ENCODE measurements at places on chromosomes 5 and 9.

- no peak for DNase-seq
Measured at GRCh38 chr5:124713595-124713994, 32.8 kb downstream of the ZNF608 start.

- no peak for DNase-seq
Measured at GRCh38 chr5:159448-160172, 31.7 kb upstream of the LRRC14B start.

DNA sequence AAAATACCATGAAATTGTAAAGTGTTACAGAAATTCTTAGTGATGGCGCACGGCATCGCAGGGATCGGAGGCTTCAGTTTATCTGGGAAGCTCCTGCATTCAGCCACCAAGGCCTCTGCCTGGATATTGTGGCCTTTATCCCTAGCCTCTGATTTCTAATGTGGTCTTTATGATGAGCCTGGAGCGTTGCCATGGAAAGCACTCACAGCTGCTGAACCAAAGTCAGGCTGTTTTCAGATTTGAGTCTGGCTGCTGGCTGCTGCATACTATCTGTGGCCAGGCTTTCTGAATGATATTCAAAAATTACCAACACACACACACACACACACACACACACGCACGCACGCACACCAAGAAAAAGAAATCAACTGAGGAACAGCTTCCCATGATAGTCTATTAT, 101.1 kb upstream of the ZNF366 start:
- DNase-seq, result no peak

DNA sequence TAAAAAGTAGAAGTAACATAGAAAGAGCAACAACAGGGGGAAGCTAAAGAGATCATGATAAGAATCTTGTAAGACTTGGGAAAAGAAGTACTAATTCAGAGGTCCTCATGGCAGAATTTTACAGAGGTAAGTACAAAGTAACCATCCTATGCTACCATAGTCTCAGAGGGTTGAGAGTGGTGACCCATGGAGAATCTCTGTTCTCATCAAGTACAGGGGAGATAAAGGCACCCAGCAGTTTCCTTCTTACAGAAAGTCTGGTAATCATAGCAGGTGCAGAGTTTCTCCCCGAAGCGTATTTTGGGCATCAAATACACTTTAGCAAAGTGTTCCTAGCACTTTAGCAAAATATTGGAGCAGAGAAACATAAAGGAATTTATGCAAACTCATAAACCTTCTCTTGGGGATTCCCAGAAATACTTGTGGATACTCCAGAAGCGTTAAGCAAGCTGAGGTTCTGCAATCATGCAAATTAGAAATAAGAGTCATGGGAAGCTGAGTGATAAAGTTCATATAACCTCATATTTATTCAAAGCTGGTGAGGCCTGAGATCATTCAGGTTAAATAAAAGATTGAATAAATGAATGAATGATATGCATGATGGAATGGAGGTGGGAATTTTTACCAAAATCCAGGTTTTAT, 101.0 kb upstream of the SMC2 start:
- DNase-seq, result no peak

GRCh38 chr5:56190497-56190896, 42.6 kb downstream of the ANKRD55 start:
- DNase-seq, result no peak

- no peak for DNase-seq
Measured at GRCh38 chr5:91211997-91212713, 171.0 kb downstream of the ARRDC3 start.

- no peak for DNase-seq
Measured at GRCh38 chr5:62977661-62978060, 399.0 kb downstream of the LRRC70 start.

DNA sequence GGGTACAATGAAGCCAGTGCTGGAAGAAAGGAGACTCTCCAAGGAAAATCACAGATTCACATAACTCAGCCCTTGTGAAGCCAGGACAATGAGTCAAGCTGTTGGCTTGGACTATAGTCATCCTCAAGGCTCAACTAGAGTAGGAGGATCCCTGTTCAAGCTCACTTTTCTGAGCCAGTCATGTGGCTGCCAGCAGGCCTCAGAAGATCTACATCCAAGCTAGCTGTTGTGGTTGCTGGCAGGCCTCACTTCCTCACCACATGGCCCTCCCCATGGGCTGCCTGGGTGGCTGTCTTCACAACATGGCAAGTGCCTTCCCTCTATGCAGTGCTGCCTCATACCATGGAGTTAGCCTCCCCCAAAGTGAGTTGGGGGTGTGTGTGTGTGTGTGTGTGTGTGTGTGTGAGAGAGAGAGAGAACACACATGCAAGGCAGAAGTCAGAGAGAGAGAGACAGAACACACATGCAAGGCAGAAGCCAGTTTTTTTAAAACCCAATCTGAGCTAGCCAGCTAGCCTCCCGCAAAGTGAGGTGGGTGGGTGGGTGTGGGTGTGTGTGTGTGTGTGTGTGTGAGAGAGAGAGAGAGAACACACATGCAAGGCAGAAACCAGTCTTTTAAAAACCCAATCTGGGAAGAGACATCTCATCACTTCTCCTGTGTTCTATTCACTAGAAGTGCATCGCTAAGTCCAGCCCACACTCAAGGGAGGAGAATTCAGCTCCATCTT, 17.1 kb downstream of the SCAI start:
- DNase-seq, result peak; percentile 61

GRCh38 chr9:127741831-127742434, 6.8 kb upstream of the TOR2A start:
- DNase-seq, result no peak

DNA sequence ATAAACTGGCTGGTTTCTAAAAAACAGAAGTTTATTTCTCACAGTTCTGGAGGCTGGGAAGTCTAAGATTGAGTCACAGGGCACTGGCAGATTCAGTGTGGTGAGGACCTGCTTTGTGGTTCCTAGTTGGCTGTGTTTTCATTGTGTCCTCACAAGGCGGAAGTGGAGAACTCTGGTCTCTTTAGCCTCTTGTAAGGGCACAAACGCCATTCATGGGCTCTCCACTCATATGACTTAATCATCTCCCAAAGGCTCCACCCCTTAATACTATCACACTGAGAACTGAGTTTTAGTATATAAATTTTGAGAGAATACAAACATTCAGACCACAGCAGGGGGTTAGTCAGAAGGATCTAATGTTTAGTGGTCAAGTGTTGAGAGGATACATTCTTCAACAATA, 208.2 kb downstream of the SEC61B start:
- no peak for DNase-seq

DNA sequence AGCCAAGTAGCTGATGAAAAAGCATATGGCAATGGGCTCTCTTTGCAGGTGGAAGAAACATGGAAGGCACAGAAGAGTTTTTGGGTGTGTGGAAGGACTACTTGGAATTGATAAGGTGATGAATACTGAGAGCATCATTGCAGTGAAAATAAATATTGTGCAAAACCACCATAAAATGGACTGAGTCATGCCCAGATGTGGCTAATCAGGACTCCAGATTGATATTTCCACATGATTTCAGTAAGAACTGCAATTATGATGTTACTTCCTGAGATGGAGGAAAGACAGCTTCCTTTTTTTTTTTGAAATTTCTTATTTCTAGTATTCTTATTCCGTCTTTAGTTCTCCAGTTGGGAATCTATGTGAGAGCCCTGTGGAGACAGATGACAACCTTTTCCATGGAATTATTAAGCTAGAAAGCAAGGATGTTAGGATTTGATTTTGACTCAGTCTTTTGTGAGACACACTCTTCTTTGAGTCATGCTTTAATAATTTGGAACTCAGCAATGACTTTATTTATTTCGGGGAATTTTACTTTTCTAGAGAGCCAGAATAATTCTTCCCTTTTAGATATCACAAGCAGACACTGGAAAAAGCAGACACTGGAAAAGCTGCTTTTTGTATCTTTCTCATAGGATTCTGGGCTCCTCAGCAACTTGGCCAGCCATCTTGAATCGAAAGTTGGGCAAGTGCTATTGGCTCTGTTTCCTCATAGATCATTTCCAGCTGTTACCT, 94.2 kb upstream of the VCAN start:
- DNase-seq, result no peak

DNA sequence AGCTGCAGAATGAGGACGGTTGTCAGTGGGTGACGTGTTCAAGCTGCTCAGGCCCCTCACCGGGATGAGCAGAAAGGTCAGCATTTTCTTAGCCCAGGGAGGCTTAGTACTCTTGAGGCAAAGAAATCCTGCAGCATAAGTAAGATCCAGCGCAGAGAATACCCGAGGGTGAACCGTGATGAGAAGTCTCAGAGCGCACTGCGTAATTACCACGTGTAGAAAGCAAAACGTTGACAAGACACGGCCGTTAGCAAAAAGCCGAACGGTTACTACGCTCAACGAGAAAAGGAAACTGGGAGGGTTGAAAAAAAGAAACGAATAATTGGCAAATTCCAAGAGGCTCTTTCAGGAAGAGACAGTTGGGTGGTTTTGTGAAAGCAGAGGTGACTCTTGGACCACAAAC, 104.0 kb downstream of the COL23A1 start:
- DNase-seq, result no peak

DNA sequence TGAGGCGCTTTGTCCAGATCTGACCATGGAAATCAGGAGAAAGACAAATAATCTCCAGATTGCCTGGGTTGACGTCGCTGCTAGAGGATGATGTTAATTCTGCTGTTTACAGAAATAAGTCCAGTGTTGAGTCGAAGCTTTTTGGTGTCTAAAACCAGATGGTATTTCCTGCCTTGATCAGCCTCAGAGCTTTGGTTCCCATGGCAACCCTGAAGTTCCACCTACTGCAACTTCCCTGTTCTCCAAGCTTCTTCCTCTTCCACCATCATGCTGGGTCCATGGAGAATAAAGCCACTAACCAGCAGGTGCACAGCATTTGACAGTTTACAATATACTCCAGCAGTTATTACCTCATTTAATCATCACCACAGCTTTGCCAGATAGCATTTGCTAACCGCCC, 18.0 kb upstream of the GABBR2 start:
- DNase-seq, result no peak

GRCh38 chr9:134178768-134179551, 14.6 kb upstream of the RNU6ATAC start:
- DNase-seq, result no peak

GRCh38 chr9:37449862-37450632, 15.2 kb downstream of the ZBTB5 start:
- no peak for DNase-seq

DNA sequence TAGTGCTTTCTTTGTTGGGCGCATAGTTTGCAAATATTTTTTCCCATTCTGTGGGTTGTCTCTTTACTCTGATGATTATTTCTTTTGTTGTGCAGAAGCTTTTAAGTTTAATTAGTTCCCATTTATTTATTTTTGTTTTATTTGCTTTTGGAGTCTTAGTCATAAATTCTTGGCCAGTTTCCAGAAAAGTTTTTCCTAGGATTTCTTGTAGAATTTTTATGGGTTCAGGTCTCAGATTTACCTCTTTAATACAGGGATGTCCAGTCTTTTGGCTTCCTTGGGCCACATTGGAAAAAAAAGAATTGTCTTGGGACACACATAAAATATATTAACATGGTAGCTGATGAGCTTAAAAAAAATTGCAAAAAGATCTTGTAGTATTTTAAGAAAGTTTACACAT, 122.0 kb downstream of the WDR70 start:
- DNase-seq, result no peak

- DNase-seq, result no peak
Measured at GRCh38 chr9:98311541-98311940, 56.1 kb upstream of the TBC1D2 start.

DNA sequence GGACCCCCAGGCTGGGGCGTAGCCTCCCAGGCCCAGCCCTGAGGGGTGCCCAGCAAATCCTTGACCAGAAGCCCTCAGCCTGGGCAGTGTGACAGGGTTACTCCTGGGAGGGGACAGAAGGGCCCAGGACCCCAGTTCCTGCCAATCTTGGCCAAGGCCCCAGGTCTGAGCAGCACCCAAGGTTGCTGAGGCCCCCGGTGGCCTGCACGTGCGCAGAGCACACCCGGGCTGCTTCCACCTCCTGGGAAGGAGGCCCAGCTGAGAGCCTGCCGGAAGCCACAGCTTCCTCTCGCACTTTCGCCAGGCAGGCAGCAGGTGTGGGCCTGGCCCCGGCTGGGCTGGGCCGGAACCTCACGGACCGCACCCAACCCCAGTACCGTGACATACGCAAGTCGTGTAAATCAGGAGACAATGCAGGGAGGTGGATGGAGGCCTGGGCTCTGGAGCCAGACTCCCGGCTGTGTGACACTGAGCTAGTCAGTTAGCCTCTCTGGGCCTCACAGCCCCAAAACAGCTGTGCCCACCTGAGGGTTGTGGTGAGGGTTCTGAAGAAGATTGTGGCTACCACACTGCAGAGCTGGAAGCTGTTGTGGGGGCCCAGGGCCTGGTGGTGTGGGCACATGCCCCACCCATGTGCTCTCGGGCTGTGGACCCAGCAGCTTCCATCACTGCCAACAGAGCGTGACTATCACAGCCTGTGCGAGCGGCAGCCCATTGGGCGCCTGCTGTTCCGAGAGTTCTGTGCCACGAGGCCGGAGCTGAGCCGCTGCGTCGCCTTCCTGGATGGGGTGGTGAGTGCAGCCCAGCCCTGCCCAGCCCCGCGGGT, 5.1 kb downstream of the GRK6 start:
- peak; percentile 51 for DNase-seq

- DNase-seq, result no peak
Measured at GRCh38 chr9:88837731-88838130, 153.5 kb upstream of the S1PR3 start.

GRCh38 chr9:132669698-132670456, at the start of gene DDX31:
DDX31 (minus strand) TSS chr9:132669983; CDS start chr9:132669934, 49 bp downstream.
- peak; percentile 74 for DNase-seq
